ENCODE measurements at places on chromosomes 13 and 19.

- DNase-seq = no peak
These were observed 1.2 kb downstream of the SPART start for GRCh38 chr13:36344886-36345437.

- no peak for DNase-seq
These were observed 107.0 kb upstream of the RFC3 start for GRCh38 chr13:33710924-33711323.

DNA sequence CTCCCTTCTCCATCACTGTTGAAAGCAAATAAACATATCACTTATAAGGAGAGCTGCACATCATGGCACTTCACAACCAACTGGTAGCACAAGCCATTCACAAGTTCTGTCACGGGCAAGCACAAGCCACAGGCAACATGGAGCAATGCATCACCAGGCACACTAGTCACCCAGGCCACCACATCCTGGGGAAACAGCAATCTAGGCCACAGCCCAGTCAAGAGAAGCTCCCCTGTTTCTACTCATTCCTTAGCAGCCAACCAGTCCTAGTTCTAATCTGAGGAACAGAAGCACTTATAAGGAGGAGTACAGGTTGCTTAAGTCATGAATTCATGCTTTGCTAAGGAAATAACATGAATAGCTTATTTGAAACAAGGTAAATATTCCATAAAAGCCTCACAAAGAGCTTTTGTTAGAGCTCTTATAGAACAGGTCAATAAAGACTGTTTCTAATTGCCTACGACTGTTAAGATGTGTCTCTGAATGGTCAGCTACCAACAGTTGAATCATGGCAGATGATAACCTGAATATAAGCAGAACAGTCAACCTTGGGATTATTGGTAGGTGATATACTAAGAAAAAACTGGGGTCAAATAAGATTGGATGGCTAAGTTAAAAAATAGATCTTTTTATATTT, 169.0 kb downstream of the TBC1D4 start:
- no peak for DNase-seq

GRCh38 chr13:102033857-102034331, 368.0 kb downstream of the FGF14 start:
- DNase-seq = no peak

DNA sequence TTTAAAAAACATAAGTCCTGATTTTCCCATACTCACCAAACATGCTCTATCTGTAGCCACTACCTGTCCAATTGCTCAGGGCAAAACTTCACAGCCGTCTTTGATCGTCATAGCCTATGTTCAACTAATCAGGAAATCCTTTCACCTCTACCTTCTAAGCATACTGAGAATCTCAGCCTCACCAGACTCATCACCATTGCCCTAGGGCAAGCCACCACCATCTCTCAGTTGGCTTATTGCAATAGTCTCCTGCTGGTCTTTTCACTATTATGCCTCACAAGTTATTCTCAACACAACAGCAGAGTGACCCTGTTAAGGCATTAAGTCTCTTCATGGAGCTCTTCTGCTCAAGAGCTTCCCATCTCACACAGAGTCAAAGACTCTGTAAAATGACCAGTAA, 260.4 kb upstream of the MAB21L1 start:
- DNase-seq = no peak
